ENCODE measurements at places on chromosomes 4 and X.

- no peak for DNase-seq
Observed at GRCh38 chrX:84187533-84188319, at the start of gene RPS6KA6. TSS of gene RPS6KA6 (minus strand) at chrX:84188199. CDS start at chrX:84187899, 300 bp downstream.

GRCh38 chr4:93659629-93660028, 168.9 kb upstream of the ATOH1 start:
- no peak for DNase-seq

DNA sequence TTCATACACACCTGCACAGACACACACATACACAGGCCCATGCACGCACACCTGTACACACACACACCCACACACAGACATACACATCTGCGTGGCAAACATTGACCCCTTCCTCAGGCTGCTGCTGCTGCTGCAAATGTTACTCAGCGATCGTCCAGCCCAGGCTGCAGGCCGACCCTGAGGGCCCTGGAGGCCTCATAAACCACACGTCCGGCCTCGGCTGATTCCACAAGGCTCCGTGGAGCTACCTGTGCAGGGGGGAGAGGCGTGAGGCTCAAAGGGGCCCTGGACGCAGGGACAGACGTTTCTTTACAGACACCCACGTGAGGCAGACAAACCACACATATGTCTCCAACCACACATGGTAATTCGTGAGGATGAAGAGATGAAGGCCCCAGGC, 53.9 kb upstream of the PPP2R3B start:
- no peak for DNase-seq

GRCh38 chr4:87620491-87620890, 12.2 kb downstream of the DSPP start:
- no peak for DNase-seq

- DNase-seq, result no peak
Observed at GRCh38 chrX:129649268-129650182, 5.2 kb downstream of the APLN start.

GRCh38 chr4:108166441-108167315, 2.1 kb downstream of the LEF1 start:
- no peak for DNase-seq

- DNase-seq, result no peak
Observed at GRCh38 chrX:44705817-44706551, 137.8 kb upstream of the DUSP21 start.

GRCh38 chr4:60962286-60962685, 237.8 kb upstream of the ADGRL3 start:
- no peak for DNase-seq

- DNase-seq, result no peak
Observed at GRCh38 chr4:176435901-176436292, 116.1 kb downstream of the SPCS3 start.

DNA sequence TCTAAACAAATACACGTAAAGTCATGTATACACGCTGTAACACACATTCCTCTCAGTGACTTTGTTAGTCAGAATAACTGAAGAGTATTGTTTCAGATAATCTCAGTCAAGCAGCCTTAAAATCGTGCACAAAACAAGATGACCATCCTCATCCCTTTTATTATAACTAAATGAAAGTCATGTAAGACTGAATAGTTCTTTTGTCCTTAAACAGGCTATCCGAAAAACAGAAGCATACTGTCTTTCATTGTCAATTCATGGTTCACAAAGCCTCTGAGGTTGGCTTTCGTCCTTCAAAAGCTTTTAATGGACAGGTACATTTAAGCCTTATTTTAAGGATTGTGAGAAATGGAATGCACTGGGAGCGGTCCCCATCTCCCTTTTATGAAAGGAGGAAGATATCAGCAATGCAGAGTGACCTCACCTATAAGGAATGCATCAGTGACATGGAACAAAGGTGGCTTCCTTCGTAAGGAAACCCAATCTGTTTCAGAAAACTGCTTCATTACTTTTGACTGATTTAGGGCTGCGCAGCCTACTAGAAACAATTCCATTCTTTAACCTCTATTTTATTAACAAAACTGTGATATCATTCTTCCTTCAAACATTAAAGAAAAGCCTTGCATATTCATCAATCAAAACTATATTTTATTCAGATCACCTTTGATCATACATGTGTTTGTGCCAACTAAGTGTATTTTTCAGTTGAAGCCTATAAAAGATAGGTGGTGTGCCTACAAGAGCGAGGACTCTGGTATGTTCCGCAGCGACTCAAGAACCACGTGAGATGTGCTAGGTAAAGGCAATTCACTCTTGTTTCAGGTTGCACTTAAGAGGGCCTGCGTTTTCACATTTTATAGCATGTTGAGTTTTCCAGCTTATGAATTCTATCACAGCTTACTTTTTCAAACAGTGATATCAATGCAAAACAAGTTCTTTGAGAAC, 19.2 kb downstream of the SH3RF1 start:
- no peak for DNase-seq

GRCh38 chrX:26999634-27000033, 463.5 kb downstream of the PPP4R3C start:
- DNase-seq, result no peak

GRCh38 chrX:5068550-5068949, 1160.1 kb downstream of the NLGN4X start:
- no peak for DNase-seq

- no peak for DNase-seq
Observed at GRCh38 chrX:9151772-9152307, 117.9 kb upstream of the FAM9B start.

GRCh38 chr4:64857815-64858214, 448.6 kb upstream of the TECRL start:
- DNase-seq, result no peak

GRCh38 chrX:33205321-33205720, 6.0 kb downstream of the DMD start:
- DNase-seq, result no peak

- DNase-seq, result no peak
Observed at GRCh38 chr4:79621061-79621460, 213.0 kb upstream of the GK2 start.

DNA sequence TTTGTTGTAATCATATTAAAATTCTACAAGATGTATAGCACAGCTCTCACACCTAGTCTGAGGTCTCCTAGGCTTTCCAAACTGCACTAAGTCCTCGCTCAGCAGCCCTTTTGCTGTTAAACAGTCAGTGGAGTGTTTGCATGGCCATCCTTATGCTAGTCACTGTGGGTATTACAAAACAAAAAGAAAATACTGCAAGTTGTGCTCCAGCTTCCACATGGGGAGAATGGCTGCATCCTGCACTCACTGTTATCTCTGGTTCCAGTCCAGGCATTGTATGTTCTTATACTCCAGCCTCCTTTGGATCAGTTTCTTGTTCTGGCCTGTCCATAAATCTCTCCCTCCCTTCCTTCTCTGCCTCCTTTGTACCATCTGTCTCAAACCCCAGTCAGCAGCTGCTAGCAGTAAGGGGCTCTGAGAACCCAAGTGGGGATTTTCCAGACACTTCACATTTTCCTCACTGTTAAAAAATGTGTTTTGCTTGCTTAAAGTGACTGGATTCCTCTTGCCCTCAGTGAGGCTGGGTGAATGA, 38.5 kb upstream of the BMP15 start:
- no peak for DNase-seq

GRCh38 chr4:145623831-145624230, 4.6 kb downstream of the MMAA start:
- DNase-seq, result no peak

GRCh38 chr4:1597021-1597931, 86.8 kb downstream of the FAM53A start:
- DNase-seq, result no peak

DNA sequence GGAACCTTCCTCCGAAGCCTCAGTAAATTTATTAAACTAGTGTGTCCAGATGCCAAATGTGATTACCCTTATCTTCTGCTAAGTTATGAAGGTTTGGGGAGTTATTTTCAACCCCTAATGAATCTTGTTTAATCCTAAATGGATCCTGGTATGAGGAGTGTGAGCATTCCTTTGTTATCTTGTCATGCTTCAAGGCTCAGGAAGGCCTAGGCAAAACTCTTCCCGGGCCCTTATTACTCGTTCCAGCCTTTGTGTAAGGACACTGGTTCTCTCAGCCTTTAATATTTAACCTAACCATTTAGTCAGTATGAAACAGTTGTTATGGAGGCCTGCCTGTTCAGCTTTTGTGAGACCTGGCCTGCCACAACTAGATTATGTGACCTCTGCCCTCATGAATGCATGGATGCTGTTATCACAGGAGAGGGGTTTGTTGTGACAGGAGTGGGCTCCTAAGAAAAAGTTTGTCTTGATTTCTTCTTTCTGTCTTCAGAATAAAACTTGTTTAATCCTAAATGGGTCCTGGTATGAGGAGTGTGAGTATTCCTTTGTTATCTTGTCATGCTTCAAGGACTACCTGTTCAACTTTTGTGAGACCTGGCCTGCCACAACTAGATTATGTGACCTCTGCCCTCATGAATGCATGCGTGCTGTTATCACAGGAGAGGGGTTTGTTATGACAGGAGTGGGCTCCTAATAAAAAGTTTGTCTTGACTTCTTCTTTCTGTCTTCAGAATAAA, 181.7 kb downstream of the SLC39A8 start:
- DNase-seq, result no peak

All from left lobe of liver (tissue), 2 donors.